RKO (cell line): ENCODE measurements at places on chromosomes 4 and X.
A peak's percentile ranks its signal among the peaks of the same experiment; 100 is the strongest.

- DNase-seq = peak; percentile 50
Observed at GRCh38 chrX:104668550-104668949, 102.6 kb downstream of the IL1RAPL2 start.

DNA sequence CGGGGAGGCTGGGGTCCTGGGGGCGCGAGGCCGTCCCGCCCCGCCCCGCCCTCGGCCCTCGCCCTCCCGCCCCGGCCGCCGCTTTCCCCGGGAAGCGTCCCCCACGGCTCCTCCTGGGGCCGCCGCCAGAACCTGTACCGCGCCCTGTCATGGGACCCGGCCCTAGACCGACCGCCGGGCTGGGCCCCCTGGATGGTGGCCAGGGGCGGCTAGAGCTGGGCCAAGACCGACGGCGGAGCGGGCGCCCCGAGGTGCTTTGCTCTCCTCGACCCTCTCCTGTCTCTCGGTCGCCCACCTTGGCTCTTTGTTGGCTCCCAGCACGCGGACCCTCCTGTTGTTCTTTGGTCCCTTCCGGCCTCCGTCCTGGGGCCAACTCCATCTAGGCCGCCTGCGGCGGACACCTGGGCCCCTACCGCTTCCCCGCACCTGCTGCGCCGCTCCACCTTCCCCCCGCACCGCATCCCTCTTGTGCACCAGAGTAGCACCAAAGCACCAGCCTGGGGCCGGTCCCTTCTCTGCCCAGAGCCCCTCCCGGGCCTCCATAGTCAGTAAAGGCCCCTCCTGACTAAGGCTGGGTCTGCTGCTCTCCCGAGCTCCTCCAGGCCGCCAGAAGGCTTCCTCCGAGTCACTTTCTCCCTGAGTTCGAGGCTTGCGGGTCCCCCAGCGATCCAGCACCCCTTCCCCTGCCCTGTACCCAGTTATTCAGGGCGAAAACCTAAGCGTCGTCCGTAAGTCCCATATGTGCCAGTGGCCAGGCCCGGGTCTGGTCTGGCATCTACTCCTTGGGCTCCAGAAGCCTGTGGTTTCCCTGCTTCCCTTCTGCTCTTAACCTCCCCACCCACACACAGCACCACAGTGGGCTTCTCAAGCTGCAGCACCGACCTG is 587 bp downstream of the TACC3 start:
- DNase-seq = no peak

DNA sequence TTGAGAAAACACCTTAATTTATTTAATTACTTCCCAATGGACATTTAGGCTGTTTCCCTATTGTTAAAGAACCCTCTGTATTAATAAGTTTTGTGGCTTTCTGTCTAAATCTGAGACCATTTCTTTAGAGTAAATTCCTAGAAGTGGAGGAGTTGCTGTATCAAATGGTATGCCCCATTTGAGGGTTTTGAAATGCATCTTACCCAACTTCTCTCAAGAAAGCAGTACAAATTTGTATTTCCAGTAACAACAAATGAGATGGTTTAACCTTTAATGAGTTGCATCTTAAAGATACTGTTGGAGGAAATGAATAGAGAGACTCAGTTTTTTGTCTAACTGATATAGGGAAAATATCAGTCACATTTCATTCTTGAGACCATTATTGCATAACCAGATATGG is 70.5 kb upstream of the CBLL2 start:
- DNase-seq = no peak

DNA sequence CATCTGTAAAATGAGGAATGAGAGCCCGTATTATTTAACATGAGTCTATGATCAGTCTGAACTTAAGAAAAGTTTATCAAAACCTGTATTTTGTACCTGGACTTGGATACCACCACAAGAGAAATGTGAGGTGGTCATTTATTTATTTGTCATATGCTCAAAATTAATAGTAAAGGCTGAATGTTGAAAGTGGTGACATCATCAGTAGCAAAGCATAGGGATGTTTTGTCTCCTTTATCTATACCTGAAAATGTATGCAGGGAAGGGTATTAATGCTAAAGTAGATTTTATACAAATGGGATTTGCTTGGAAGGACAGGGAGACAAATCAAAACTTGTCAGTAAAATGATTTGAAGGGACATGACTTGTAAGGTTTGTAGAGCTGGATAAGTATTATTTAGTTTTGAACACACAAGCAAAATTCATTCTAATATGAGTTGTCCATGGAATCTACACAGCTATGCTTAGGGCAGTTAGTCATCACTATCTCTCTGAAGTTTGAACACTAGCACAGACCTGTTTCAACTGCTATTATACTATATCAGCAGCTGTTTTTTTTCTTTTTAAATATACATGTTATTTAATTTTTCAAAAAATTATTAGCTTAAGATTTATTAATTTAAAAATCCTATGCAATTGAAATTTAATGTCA is 52.4 kb upstream of the GUCY1A1 start:
- no peak for DNase-seq

DNA sequence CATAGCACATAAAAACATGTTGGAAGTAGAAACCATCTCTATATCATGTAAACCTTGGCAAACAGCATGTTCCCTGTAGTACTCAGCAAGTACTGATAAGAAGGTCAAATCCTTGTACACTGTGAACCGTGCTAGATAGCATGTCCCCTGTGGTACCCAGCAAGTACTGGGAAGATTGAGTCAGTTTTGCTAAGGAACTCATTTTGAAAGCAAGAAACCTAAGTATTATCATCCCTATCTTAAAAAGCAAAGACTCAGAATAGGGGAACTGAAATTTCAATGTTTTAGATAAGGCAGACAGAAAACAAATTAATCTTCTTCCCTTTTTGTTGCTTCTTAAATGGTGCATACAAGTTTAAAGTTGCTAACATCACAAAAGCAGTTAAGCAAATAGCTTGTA is 180.2 kb downstream of the RBM46 start:
- no peak for DNase-seq

- no peak for DNase-seq
Observed at GRCh38 chr4:41949531-41949930, 14.3 kb downstream of the TMEM33 start.

- DNase-seq = no peak
Observed at GRCh38 chr4:93645120-93645519, 183.4 kb upstream of the ATOH1 start.

DNA sequence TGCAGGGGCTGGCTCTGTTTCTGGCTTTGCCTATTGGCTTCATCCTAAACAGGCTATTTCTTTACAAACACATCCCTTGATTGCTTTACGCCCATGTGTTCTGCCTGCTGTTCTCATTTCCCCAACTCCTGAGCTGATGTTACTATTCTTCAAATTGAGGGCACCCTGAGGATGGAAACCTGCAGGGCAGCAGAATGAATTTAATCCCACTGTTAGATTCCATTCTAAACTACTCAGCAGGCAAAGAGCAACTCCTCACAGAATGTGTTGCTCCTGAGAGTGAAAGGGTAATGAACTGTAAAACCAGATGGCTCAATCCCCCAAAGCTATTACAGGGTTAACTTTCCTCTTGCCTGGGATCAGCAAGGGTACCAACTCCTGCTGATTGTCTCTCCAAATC is 75.7 kb downstream of the ANKRD50 start:
- no peak for DNase-seq

DNA sequence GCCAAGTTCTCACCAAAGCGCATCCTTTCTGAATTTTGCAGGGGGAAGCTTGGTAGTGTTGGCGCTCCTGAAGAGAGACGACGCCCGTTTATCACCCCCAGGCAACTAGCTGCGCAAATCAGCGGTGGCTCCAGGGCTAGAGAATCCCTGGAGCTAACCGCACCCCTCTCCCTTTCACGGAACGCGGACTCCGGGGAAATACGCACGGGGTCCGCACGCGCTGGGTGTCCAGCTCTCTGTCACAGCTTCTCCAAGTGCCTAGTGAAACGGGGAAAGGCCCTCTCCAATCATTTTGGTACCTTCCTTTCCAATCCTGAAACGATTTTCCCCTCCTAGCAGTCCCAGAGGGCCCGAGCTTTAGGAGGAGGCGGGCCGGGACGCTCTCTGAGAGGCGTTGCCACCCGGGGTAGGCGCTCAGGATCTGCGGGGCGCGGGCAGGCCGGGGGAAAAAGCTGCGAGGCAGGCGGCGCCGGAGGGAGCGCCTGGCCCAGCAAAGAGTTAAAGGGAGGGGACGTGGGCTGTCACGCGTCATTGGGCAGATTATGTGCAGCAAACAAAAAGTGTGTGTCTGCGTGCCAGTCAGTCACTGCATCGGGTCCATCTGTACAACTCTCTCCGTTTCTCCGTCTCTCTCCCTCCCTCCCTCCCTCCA is at the start of gene PRDM8:
Gene PRDM8 (plus strand): TSS at position 582 of the 652 bp plus-strand sequence. CDS start 2,578 bp downstream, outside the sequence.
- DNase-seq = no peak

- no peak for DNase-seq
Observed at GRCh38 chr4:108965472-108966076, 202.7 kb upstream of the ETNPPL start.

GRCh38 chr4:3261411-3262207 is 12.7 kb downstream of the MSANTD1 start:
- DNase-seq = no peak

- no peak for DNase-seq
Observed at GRCh38 chrX:77342004-77342403, 105.2 kb upstream of the FGF16 start.

- no peak for DNase-seq
Observed at GRCh38 chr4:169089004-169089403, 78.9 kb upstream of the CBR4 start.

DNA sequence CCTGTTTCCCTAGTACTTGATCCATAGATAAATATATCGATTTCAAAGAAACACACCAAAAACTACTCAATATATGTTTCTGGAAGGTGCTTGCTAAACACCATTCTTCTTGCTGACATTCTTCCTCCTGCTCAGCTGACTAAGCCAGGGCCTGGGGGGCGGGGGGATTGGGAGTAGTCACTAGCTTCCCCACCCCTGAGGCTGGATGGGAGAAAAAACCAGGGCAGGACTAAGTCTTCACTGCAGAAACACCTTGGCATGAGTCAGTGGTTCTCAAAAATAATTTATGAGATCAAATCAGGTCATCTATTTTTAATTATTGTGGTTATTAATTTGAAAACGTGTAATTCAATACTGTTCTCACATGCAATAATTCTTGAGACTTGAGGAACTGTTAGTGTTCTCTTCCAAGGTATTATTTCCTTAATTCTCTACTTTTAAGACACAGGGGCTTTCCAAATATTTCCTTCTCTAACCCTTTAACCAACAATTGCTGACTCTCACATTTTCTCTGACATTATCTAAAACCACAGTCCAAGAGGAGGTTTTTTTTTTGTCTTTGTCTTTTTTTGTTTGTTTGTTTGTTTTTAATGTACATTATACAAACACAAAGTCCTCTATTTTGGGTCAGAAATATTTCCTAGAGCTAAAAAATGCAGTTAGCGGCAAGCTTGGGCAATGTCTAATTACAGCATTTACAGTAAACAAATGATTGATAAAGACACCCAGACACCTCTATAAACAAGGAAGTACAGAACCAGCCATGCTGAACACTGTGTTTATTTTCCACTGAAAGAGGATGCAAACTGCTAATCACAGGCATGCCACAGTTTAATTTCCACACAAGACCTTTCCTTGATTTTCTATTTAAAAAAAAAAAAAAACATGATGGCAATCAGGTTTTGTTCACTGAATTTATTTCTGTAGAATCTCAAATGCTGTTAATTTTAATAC is 120.3 kb upstream of the USP9X start:
- DNase-seq = no peak

- no peak for DNase-seq
Observed at GRCh38 chr4:88275516-88275915, 8.8 kb downstream of the PPM1K start.

DNA sequence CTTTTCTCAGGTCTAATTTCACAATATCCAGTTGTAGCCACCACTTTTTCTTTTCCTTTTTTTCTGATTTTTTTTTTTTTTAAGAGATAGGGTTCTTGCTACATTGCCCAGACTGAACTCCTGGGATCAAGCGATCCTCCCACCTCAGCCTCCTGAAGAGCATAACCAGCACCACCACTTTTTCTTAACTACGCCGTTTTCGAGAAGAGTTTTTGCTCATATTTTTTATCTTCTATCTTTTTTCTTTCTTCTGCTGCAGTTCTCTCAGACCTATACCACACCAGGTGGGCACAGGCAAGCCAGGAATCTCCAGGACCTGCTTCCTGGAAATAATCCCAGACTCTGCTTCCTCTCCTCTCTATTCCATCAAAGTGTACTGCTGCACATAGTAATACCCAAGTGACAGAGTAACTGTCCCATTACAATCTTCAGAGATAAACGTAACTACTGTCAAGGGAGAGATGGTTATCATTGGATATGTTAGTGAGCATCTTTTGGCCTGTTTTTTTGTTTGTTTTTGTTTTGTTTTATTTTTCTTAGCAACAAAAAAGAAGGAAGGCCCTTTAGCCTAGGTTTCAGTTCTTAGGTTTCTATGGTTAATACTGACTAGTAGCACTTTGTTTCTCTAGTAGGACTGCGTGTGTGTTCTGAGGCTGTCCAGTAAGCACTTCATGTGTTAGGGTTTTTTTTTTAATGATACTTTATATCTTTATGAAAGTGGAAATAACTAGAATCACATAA is 59.2 kb upstream of the TXK start:
- DNase-seq = no peak

DNA sequence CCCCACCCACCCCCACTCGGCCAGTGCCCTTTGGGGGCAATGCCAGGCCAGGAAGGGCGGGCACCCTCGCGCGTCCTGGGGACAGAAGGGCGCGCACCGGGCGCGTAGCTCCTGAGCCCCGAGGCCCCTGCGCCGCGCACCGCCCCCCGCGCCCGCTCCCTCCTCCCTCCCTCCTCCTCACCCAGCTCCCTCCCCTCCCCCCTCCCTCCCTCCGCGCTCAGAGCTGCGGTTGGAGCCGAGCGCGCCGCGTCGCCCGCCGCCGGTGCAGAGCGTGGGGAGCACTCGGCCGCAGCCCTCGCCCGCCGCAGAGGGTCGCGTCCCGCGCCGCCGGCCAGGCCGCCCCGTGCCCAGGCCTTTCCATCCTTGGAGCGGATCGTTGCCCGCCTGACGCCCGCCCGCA is at the start of gene ATP2B3:
Gene ATP2B3 (plus strand): TSS at position 220 of the 400 bp plus-strand sequence. CDS start 18,606 bp downstream, outside the sequence.
- no peak for DNase-seq

DNA sequence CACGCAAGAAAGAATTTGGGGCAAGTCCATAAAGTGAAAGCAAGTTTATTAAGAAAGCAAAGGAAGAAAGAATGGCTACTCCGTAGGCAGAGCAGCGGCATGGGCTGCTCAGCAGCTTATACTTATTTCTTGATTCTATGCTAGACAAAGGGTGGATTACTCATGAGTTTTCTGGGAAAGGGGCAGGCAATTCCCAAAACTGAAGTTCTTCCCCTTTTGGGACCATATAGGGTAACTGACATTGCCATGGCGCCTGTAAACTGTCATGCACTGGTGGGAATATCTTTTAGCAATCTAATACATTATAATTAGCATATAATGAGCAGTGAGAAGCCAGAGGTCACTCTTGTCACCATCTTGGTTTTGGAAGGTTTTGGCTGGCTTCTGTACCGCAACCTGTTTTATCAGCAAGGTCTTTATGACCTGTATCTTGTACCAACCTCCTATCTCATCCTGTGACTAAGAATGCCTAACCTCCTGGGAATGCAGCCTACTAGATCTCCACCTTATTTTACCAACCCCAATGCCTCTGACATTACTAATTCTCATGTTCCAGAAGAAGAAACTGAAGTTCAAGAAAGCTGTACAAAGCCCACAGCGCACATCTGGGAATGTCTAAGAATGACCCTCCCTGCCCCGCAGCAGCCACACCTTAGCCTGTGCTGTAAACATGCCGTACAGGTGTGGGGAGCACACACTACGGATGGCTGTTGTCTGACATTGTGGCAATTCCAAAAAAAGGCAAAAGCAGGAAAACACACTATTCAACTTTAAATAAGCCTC is 18.6 kb downstream of the RXFP1 start:
- DNase-seq = no peak

GRCh38 chrX:118577041-118577440 is 81.4 kb downstream of the DOCK11 start:
- no peak for DNase-seq
